ENCODE measurements at places on chromosomes 11 and 22.

- DNase-seq: no peak
Observed at GRCh38 chr11:97955595-97955994, 1065.2 kb upstream of the CNTN5 start.

GRCh38 chr11:70630816-70631623, 232.7 kb downstream of the CTTN start:
- no peak for DNase-seq

- no peak for DNase-seq
Observed at GRCh38 chr11:83521647-83522596, 235.8 kb upstream of the CCDC90B start.

GRCh38 chr11:134967746-134968145, 555.7 kb upstream of the B3GAT1 start:
- no peak for DNase-seq

DNA sequence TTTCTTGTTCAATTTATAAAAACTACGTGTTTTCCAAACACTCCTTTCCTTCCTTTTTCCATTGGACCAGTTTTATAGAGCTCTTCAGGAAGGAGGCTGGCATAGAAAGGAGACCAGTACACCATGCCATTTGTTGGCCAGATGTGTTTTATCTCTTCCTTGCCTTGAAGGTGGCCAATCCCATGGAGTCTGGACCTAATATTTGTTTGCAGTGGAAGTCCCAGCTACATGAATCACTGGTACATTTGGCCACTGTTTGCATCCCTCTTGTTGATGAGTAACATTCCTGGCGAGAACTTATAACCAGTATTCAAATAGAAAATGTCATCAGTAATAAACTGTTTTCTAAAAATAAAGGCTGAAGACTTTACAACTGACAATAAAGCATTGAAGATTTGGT, 110.2 kb downstream of the ANO3 start:
- DNase-seq: no peak

Measured in activated CD4-positive, alpha-beta T cell treated with anti-CD3 and anti-CD28 coated beads, Interleukin-2, amount 50 U/mL, for 16 hours (primary cell).